NCI-H1092 treated with DMSO at 0.1 percent for 48 hours (cell line): ENCODE measurements at places on chromosomes 5 and 9.

GRCh38 chr5:94173100-94173499 is 431.7 kb upstream of the POU5F2 start:
- no peak for DNase-seq

DNA sequence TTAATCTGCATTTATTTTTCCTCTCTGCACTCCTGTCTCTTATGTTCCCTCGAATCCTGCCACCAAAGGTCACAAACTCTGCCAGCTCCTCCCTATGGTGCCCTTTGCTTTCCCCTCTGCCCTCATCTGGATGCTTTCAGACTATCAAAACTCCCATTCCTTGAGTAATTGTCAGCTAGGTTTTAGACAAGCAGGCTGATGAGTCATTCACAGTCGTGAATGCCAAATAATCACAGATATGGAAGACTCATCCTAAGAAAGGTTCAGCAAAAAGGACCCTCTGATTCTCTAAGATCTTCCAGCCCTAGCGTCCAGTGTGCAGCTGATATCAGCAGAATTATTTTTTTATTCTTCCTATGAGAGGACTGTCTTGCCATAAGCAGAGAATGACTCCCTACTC is 104.5 kb upstream of the NUDT12 start:
- no peak for DNase-seq

DNA sequence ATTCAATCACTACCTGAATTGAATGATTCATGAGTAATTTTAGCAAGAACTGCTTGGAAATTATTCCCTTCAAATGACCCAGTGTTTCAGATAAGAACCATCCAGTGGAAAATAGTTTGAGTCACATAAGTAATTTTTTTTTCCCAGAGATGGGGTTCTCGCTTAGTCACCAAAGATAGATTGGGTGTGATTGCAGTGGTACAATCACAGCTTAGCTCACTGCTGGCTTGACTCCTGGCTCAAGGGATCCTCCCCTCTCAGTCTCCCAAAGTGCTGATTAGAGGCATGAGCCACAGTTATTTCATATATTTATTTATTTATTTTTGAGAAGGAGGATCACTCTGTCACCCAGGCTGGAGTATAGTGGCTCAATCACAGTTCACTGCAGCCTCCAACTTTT is 574.5 kb upstream of the ARRDC3 start:
- DNase-seq = no peak

- DNase-seq = no peak
These were observed 114.9 kb upstream of the SLC25A48 start for GRCh38 chr5:135719428-135720063.
